ENCODE measurements at places on chromosomes 6 and 20. TPM values are rescaled to one million over a fixed set of nuclear protein-coding genes. Genes with fewer than 3 reads are reported as not detected.

DNA sequence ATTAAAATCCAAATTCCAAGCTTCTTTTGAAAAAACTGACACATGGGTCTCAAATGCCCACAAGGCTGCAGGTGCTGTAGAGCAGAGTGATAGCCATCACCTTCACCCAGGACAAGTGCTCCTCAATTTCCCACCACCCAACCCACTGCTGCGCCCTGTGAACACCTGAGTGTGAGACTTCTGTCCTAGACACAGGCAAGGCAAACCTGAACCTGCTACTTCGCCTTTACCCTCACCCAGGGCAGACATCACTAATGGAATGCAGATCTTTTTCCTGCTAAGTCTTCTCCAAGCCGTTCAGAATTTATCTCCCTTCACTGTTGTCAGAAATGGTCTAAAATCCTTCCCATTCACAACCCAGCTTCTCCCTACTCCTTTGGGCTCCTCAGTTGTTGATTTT lies 65.9 kb downstream of the PREX1 start:
- no peak overlapping the region for H3K27ac ChIP-seq
- H3K4me3 ChIP-seq, result no peak overlapping the region
- H3K4me1 ChIP-seq, result no peaks in the 10 kb centered on the region
- no peaks in the 10 kb centered on the region for H3K36me3 ChIP-seq

GRCh38 chr20:37920270-37920669 lies 17.3 kb downstream of the VSTM2L start:
- no peak overlapping the region for H3K4me3 ChIP-seq
- H3K36me3 ChIP-seq, result no peaks in the 10 kb centered on the region
- DNase-seq, result no peak
- no peak overlapping the region for H3K27ac ChIP-seq
- H3K4me1 ChIP-seq, result no peaks in the 10 kb centered on the region
- H3K27me3 ChIP-seq, result peaks cover 84% of the 10 kb centered on the region

- H3K4me1 ChIP-seq, result no peaks in the 10 kb centered on the region
- DNase-seq, result no peak
- no peaks in the 10 kb centered on the region for H3K36me3 ChIP-seq
- no peaks in the 10 kb centered on the region for H3K27me3 ChIP-seq
- no peak overlapping the region for H3K27ac ChIP-seq
- H3K4me3 ChIP-seq, result no peak overlapping the region
Observed at GRCh38 chr6:115675443-115675842, 385.2 kb downstream of the FRK start.

- DNase-seq, result no peak
- no peaks in the 10 kb centered on the region for H3K36me3 ChIP-seq
- no peak overlapping the region for H3K4me3 ChIP-seq
- H3K4me1 ChIP-seq, result no peaks in the 10 kb centered on the region
- no peak overlapping the region for H3K27ac ChIP-seq
Observed at GRCh38 chr6:29809249-29809648, 18.4 kb upstream of the HLA-G start.

SIRPD gene
- not detected for total RNA-seq

PTPRK gene
- total RNA-seq, result 80.8 TPM

CENPB gene
- total RNA-seq, result 72.2 TPM

KHDRBS2 gene
- total RNA-seq, result not detected
